ENCODE measurements at places on chromosomes 13 and 19.

- DNase-seq, result no peak
Observed at GRCh38 chr19:35907377-35907745, 734 bp downstream of the TYROBP start.

- DNase-seq, result no peak
Observed at GRCh38 chr19:55319785-55320184, 5.4 kb downstream of the TMEM150B start.

- no peak for DNase-seq
Observed at GRCh38 chr19:9799162-9799561, 19.7 kb downstream of the FBXL12 start.

DNA sequence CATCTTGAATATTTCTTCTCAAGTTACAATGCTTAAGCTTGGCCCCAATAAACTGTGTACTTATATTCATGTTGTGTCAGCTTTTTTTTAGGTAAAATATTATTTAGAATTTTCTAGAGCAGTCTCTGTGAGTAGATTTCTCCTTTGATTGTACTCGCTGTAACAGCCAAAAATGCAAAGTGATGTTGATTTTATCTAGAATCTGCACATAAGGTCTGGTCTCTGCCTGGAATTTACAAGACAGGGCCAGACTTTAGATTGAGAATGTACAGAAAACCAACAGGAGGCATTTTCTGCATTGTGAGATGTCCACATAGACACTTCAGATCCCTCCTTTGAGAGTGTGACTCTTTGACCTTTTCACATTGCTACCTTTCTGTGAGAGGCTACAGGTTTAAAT is 43.1 kb upstream of the ZNF681 start:
- no peak for DNase-seq

Measured in SHP77 (cell line).